ENCODE measurements at places on chromosomes 2 and 18.

GRCh38 chr2:67272195-67272594 lies 124.9 kb upstream of the ETAA1 start:
- DNase-seq, result no peak

DNA sequence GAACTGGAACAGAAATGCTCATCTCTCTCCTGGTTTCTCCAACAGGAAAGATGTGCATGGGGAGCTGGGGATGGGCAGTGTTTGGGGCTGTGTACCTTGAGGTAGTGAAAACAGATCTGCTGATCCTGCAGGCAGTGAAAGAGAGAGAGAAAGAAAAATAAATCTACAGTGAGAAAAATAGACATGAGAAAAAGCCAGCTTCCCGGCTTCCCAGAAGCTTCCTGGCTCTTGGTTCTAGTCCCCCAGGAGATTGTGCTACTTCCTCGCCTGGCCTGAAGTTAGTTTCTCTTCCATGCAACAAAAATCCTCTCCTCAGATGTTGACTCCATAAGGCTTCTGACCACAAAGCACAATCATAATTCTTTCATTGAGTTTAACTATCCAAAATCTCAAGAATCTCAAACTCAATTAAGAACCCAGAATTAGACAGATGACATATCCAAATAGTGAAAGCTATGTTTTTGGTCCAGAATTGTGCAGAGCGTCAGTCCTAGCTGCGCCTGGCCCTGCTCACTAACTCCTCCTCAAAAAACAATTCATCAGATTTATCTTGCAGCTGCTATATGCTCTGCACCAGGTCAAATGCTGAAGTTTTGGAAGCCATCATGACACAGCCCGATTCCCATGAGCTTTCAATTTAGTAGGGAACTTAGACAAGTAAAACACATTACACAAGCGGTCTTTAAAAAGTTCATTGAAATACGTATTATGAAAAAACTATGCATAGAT lies 20.1 kb upstream of the NAB1 start:
- no peak for DNase-seq

DNA sequence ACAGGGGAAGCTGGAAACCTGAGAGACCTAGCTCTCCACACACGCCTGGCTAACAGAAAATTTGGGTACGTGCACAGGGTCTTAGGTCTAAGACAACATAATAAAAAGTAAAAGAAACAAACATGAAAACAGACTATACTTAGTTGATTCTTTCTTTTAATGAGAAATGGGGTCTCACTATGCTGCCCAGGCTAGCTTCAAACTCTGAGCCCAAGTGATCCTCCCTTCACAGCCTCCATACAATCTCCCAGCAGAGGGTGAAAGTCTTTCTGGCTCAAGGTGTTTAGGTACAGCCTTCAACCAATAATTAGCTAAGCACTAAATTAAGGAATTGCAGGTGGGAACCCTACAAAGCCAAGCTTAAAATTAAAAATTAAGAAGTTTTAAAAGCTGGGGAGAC lies 116.2 kb downstream of the MEMO1 start:
- no peak for DNase-seq

GRCh38 chr2:221285148-221285547 lies 287.0 kb downstream of the EPHA4 start:
- no peak for DNase-seq

DNA sequence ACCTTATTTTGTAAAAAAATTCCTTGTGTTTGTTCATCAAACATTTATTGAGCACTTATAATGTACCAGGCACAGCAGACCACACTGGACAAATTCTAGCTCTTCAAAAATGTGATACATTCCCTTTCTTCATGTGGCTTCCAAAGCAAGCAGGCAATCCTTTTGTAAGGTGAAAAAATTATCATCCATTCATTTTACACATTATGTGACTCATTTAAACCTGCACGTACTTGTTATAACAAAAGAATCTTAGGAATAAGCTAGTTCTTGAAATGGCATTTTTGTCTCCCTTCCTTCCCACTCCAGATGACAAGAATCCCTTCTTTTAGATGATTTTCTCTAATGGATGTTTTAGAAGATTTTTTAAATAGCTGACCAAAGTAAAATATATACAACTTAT lies 104.6 kb downstream of the KLF7 start:
- no peak for DNase-seq

DNA sequence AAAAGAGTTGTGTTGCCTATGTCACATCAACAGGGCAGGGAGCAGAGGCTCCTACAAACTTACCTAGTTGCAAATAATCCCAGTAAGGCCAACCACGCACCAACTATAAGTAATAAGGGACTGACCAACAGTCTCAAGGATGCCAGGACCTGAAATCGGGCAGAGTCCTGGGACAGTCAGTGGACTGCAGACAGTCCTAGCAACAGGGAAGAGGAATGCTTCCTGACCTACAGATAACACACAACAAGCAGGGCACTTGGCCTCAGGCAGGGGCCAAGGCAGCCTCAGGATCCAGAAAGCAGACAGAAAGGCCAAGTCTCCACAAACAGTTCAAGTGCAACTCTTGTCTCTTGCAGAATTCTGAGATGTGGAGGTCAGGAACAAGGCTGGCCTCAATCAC lies 56.2 kb downstream of the GALNT14 start:
- no peak for DNase-seq

- DNase-seq, result no peak
Measured at GRCh38 chr2:99336804-99337112, 431 bp upstream of the EIF5B start.

DNA sequence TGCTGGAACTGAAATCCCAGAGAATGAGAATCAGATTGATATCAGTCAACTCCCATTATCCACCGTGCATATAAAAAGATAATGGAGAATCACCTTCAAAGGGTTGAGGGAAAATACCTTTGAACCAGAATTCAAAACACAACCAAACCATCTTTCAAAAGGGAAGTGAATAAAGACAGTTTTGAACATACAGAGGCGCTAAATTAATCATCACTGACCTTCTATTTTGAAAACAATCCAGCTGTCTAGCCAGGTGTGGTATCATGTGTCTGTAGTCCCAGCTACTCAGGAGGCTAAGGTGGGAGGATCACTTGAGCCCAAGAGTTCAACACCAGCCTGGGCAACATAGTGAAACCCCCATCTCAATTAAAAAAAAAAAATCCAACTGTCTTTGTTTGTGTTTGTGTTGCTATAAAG lies 63.6 kb downstream of the TRABD2A start:
- no peak for DNase-seq

GRCh38 chr2:11758647-11759046 lies 12.2 kb downstream of the LPIN1 start:
- DNase-seq, result no peak

GRCh38 chr2:205868773-205869333 lies 186.6 kb downstream of the NRP2 start:
- peak; percentile 81 for DNase-seq

- DNase-seq, result peak; percentile 54
Measured at GRCh38 chr2:216283038-216283900, 89.0 kb downstream of the MARCHF4 start.

DNA sequence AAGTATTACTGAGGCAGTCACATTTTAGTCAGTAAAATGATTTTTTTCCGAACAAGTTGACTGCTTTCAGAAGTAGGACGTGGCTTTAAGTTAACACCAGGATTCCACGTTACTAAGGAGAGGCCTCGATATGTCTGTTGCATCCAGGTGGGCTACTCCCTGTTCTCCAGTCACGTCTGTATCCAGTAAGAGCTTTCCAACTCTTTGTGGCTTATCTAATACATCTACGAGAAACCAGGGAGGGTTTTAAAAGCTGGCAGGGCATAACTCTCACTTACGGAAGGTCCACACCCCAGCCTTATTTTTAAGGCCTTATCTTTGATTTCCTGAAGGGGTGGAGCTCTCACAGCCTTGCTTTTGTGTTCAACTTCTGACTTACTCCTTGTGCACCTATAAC lies 99.2 kb downstream of the SLC8A1 start:
- no peak for DNase-seq

DNA sequence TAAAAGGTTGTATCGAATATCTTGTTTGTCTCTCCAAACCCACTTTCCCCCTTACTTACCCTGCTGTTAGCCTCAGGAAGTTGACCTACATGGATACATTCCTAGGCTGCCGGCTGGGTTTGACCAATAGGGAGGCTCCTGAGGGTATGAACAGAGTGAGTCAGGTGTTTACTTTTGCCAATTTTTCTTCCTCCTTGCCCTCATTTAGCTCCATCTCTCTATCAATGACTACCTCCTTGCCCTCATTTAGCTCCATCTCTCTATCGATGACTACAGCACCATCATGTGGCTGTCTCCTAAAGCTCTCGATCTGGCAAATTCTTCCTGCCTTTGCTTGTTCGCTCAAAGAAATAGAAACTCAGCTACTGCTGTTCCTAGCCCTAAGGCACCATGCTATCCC lies 571.9 kb upstream of the CRIM1 start:
- DNase-seq, result peak; percentile 16

GRCh38 chr2:18800240-18800971 lies 211.0 kb upstream of the NT5C1B start:
- no peak for DNase-seq

- DNase-seq, result no peak
Measured at GRCh38 chr18:34795070-34795732, 85.1 kb downstream of the DTNA start.

GRCh38 chr18:5707586-5707985 lies 163.8 kb upstream of the EPB41L3 start:
- DNase-seq, result no peak

DNA sequence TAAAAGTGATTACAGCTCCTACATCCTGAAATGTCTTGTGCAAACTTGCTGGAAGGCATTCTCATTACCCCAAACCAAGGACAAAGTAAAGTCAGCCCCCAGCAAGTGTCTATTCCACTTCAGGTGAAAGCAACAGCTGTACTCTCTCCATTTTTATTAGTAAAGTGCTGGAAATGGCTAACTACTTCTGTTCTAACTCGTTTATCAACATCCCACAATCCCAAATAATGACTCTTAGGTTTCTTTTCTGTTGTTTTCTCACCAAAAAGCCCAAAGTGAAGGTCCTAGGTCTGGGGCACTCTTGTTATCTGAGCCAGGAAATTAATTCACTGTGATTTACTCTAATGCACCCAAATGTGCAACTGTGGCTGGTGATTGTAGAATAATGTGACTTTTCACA lies 105.7 kb downstream of the LRRC30 start:
- no peak for DNase-seq

- no peak for DNase-seq
Measured at GRCh38 chr2:46171996-46172546, 125.1 kb upstream of the EPAS1 start.

DNA sequence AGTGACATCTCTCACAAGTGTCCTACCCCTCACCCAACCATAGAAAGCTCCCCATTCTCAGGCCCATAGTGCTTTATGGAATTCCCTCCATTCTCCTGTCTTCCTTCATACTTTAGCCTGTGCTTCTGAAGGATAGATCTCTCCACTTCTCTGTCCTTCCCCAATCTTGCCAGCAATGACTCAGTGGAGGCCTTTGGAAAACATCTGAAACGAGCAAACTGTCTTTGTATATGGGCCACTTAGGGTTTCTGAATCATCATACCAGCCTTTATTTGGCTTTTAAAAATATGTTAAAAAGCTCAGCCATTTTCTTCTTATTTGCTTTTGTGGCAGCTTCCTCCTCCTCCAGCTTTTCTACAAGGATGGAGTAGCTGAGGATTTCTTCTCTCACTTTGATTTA lies 65.6 kb upstream of the ZNF385B start:
- DNase-seq, result no peak

GRCh38 chr2:109525836-109526235 lies 87.9 kb downstream of the SEPTIN10 start:
- DNase-seq, result no peak

DNA sequence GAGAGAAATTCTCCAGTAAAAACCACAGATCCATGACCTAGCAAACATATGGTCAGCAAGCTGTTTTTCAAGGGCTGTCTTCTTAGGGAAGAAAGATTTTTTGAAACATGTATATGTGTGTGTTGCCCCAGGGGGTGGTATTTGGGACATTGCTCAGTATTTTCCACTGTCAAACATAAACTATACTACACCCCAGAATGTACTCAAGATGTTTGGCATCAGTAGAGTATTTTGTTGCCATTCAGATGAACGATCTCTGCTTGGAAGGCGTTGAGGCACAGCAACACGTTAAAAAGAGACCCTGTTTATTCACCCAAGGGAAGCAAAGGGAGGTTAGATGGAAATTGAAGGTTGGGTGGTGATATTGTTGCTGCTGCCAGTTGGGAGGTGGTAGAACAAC lies 30.0 kb downstream of the EEF1B2 start:
- no peak for DNase-seq

DNA sequence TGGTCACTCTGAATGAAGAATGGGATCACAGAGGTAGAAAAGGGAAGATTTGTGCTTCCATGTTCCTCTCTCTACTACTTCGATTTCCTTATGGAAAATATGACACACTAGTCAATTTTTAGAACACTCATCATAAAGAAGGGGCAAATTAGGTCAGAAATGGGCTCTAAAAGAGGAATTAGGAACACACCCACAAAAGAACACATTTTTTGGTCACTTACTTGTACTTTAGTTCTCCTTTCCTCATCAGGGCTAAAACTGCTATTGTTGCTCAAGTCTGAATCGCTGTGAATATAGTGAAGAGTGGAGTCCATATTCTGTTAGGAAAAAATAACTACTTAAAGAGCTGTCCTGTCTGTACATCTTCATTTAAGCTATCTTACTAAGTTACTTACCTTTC lies 52.6 kb downstream of the PPP4R1 start:
- no peak for DNase-seq

GRCh38 chr2:230447455-230448451 lies 31.8 kb downstream of the SP100 start:
- DNase-seq, result no peak

DNA sequence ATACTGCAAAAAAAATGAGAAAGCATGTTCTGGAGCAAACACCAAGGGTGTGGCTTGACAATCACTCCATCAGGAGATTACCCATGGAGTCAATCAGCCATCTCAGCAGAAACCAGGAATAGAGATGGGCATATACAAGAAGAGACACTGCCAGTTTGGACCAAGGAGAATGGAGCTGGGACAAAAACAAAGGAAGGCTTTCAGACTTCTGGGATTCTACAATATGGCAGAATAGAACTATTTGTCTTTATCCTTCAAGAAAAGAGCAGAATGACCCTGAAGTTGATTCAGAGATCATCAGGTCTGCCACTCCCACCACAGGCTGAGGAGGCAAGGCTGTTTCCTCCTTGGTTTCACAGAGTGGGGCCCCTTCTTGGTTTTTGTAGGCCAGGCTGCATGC lies 48.2 kb upstream of the KIF5C start:
- DNase-seq, result no peak

DNA sequence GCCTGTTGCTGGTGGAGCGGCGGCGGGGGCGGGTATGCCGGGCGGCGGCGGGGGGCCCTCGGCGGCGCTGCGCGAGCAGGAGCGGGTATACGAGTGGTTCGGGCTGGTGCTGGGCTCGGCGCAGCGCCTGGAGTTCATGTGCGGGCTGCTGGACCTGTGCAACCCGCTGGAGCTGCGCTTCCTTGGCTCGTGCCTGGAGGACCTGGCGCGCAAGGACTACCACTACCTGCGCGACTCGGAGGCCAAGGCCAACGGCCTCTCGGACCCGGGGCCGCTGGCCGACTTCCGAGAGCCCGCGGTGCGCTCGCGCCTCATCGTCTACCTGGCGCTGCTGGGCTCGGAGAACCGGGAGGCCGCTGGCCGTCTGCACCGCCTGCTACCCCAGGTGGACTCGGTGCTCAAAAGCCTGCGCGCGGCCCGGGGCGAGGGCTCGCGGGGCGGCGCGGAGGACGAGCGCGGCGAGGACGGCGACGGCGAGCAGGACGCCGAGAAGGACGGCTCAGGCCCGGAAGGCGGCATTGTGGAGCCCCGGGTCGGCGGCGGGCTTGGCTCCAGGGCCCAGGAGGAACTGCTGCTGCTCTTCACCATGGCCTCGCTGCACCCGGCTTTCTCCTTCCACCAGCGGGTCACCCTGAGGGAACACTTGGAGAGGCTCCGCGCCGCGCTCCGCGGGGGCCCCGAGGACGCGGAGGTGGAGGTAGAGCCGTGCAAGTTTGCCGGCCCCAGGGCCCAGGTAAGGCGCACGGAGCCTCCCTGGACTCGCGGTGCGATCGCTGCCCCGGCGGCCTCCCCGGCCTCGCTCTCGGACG lies 1.0 kb downstream of the ZCCHC2 start:
- DNase-seq, result peak; percentile 65

All from Daoy (cell line).